ENCODE measurements at places on chromosomes 1 and 21.

GRCh38 chr1:239126884-239127283 is 259.5 kb upstream of the CHRM3 start:
- DNase-seq, result no peak

DNA sequence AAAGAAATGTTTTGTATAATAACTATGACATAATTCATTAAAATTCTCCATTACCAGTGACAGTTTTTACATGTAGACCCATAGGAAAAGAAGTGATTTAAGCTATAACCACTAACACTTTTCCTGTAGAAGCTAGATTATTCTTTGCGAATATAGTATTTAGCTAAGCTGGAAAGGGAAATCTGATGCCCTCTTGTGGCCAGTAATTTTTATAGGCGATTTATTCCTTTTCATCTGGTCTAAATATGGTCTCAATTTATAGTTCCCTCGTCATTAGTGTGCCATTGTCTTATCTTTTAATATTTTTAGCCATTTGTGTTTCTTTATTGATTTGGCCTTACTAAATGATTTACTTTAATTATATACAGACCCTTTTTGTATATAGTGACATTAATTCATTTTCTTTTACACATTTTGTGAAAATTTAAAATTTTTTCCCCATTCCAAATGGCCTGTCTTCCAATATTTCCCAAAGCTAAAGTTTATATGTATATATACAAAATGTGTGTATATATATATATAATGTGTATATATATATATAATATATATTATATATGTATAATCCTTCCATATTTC is 26.7 kb downstream of the BTG3 start:
- DNase-seq, result peak; percentile 20

- DNase-seq, result no peak
These were observed 11.5 kb downstream of the ATP2B4 start for GRCh38 chr1:203638103-203638475.

DNA sequence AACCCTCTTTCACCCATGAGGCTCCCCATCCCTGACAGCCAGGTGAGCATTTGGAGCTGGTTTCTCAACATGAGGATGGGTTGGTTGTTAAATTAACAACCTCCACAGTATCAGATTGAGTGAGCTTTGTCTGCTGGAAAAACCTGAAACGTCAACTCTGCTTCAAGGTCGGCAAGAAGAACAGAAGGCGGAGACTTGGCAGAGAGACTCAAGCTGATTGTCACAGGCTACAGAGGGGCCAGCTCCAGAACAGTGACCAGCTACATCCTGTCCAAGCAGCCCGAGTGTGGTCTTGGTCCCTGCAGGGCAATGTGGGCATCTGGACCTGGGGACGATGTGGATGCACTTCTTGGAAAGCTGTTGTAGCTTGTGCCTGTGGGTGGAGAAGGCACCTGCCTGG is 36.6 kb upstream of the TMEM51 start:
- no peak for DNase-seq

DNA sequence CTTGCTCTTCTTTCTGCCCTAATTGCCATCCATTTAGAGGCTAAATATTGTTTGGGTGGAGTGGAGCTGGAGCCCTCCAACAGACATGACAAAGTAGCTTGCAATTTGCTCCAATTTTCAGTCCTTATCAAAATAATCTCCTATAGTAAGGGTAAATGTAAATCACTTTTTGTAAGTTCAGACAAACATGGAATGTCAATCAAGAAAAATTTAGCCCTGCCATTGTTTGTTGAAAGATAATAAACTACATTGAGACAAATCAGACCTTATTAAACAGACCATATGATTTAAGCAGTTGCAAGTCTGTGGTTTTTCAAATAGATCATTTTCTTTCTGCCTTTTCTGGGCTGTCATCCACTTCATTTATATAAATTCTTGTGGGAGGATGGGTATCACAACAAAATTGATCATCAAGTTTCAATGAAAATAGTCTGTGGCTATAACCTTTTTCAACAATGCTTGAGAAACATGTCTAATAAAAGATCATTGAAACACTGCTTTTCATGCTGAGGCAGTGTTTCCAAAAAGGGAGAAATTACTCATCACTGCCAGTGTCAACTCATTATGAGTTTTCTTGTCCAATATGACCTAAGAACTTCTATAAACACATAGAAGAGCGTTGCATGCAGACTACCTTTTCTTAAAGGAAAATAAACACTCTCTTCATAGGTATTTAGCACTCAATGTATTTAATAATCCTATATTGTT is 1152.0 kb upstream of the B3GALT2 start:
- DNase-seq, result no peak

DNA sequence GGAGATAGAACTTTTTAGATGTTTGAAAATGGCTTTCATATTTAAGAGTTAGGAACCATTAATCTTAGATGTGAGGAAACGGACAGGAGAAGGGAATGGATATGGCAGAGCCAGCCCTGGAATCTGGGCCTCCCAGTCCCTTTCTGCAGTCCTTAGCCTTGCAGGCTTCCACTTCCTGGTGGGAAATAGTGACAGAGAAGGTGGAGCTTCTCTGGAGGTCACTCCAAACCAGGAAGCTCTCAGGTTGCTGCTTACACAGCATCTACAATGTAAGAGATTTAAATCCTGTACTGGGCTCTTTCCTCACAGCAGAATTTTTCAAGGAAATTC is 2.5 kb downstream of the S100A11 start:
- no peak for DNase-seq

DNA sequence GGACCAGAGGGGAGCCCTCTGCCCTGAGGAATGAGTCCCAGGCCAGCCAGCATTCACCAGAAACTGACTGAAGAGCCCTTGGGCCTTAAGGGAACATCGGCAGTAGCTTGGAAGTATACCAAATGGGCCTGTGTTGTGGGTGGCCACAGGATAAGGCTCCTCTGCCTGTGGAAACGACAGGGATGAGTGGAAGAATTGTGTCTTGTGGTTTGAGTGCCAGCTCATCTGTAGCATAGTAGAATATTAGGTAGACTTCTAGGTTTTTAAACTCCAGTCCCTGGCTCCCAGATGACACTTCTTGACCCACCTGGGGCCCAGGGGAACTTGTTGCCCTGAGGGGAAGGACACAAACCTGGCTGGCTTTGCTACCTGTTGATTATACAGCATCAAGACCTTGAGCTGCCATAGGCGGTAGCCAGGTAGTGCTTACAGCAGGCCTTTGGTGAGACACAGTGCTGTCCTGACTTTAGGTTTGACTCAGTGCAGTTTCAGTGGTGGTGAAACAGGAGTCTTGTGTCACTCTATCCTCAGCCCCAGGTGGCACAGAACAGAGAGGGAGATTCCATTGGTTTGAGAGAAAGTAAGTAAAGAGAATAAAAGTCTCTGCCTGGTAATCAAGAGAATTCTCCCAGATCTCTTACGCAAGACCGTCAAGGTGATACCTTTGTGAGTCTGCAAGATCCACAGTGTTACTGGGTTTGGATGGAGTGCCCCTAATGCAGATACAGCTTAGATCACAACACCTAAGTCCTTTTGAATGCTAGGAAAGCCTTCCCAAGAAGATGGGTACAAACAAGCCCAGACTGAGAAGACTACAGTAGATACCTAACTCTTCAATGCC is 50.2 kb downstream of the RABGAP1L start:
- DNase-seq, result no peak

- DNase-seq, result no peak
These were observed 865 bp downstream of the ADPRS start for GRCh38 chr1:36089393-36090121.

GRCh38 chr1:246032984-246033383 is 474.1 kb downstream of the SMYD3 start:
- DNase-seq, result no peak

DNA sequence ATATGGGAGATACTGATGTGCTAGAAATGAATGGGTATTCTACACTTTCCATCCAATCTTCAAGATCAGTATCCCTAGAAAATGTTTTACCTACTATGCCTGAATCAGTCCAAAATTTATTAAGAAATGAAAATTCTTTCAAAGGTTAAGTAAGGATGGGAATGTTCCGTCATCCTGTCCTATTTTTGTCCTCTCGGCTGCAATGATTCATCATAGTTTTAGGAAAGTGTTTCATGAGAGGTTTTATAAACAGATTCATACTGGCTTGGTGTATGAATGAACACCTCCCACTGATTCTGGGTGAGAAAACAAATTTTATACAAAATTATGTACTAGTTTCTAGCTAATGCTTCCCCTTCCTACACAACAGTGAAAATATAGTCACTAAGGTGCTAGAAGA is 504.6 kb upstream of the NR5A2 start:
- no peak for DNase-seq

GRCh38 chr1:117556976-117557375 is 48.9 kb upstream of the TENT5C start:
- DNase-seq, result no peak

DNA sequence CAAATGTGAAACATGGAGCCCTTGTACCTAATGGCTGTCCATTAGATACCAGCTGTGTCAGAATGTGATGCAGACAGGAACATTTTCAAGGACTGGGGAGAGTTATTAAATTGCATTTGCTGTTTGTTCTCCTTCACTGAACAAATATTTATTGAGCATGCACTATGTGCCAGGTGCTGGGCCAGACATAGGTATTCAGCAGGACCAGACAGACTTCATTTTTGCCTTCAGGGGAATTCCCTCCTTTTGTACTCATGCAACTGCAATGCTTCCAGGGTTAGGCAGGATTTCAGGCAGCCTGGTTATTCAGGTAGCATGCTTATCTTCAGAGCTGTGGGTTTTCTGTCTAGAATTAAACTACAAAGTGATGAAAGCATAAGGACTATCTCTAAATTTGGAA is 64.2 kb upstream of the SMYD2 start:
- DNase-seq, result no peak

DNA sequence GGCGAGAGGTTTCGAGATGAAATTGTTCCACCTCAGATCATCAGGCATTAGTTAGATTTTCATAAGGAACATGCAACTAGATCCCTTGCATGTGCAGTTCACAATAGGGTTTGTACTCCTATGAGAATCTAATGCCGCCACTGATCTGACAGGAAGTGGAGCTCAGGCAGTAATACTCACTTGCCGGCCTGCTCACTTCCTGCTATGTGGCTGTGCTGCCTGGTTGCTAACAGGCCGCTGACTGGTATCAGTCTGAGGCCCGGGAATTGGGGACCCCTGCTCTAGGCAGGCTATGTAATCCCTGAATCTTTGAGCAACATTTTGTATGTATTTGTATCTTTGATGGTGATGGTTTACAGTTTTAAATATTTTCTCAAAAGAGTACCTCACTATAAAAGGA is 32.5 kb downstream of the XKR8 start:
- DNase-seq, result no peak

GRCh38 chr1:184990204-184990603 is 15.9 kb upstream of the NIBAN1 start:
- DNase-seq, result no peak

DNA sequence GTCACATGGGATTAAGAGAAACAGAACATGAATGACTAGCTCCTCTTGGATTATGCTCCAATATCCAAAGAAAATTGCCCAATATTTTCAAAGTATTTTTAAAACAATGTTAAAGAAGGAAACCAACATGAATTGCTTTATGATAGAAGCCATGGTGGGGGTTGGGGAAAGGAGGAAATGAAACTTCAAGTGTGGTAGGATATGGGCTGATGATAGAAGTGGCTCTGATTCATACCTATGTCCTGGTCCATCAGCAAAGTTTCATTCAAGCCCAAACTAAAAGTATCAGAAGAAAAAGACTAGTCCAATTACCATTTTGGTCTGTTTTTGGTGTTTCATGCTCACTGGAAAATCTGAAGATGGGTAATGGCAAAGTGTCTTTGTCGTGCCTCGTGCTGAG is 104.2 kb upstream of the PROX1 start:
- DNase-seq, result no peak

- DNase-seq, result no peak
These were observed 8.7 kb downstream of the B3GALNT2 start for GRCh38 chr1:235495551-235495950.
